ENCODE measurements at places on chromosomes 16 and 17.

DNA sequence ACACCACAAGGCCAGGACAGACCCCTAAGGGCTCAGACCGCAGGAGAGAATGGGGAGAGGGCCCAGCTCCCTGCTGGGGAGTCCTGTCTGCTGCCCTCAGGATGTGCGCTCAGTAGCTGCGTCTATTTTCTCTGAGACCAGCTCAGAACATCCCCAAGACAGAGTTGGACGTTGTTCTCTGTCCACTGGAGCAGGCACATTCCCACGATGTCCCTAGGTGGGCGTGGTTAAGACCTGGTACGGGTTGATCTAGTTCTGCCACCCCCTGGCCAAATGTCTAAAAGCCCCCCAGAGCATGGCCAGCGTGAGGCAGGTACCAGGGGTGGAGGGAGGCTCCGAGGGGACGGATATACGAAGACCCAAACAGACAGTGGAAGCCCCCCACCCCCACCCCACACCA, 842 bp upstream of the CALB2 start:
- peak; percentile 10 for DNase-seq

GRCh38 chr16:84765616-84766580, 53.9 kb upstream of the CRISPLD2 start:
- DNase-seq = no peak

- DNase-seq = no peak
Measured at GRCh38 chr16:89575247-89576152, at the start of gene CPNE7. Gene CPNE7, plus strand, starts transcription at chr16:89575758. Its CDS starts 140 bp downstream, at chr16:89575898.

DNA sequence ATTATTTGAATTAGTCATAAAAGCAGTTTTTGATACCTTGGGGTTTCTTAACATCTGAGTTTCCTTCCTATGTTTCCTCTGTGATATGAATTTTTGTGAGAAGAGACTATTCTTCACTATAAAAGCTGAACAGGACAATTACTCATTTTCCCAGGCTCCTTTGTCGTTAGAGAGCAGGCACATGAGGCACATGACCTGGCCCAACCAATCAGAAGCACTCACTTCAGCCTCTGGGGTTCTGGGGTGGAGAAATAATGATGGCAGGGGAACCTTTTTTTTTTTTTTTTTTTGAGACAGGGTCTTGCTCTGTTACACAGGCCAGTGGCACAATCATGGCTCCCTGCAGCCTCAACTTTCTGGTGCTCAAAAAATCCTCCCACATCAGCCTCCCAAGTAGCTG, 145.5 kb upstream of the ASIC2 start:
- DNase-seq = no peak

- DNase-seq = no peak
Measured at GRCh38 chr16:11692651-11693050, 24.4 kb downstream of the SNN start.

DNA sequence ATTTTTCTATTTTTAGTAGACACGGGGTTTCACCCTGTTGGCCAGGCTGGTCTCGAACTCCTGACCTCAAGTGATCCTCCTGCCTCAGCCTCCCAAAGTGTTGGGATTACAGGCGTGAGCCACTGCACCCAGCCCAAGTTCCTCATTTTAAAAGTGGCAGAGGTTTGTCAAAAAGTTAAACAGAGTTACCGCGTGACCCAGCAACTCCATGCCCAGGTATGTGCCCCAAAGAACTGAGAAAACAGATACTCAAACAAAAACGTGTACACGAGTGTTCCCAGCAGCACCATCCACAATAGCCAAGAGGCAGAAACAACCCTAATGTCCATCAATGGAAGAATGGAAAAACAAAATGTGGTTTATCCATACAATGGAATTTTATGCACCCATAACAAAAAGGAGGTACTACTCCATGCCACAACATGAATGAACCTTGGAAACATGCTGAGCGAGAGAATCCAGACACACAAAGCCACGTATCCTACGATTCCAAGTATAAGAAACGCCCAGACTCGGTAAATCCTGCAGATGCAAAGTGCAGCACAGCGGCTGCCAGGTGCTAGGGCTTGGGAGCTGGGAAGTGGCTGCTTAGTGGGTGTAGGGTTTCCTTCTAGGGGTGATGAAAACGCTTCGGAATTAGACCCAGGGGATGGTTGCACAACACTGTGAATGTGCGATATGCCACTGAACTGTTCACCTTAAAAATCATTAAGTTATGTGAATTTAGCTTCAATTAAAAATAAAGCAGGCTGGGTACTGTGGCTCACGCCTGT, 24.8 kb downstream of the ADCY9 start:
- no peak for DNase-seq

- no peak for DNase-seq
Measured at GRCh38 chr16:69035375-69035774, 70.1 kb upstream of the HAS3 start.

GRCh38 chr17:21678393-21679081, 13.8 kb upstream of the KCNJ18 start:
- no peak for DNase-seq

- DNase-seq = no peak
Measured at GRCh38 chr17:21542991-21543390, 149.3 kb upstream of the KCNJ18 start.
